ENCODE measurements at places on chromosomes 7 and 10. TPM values are rescaled to one million over a fixed set of nuclear protein-coding genes. Genes with fewer than 3 reads are reported as not detected.

DNA sequence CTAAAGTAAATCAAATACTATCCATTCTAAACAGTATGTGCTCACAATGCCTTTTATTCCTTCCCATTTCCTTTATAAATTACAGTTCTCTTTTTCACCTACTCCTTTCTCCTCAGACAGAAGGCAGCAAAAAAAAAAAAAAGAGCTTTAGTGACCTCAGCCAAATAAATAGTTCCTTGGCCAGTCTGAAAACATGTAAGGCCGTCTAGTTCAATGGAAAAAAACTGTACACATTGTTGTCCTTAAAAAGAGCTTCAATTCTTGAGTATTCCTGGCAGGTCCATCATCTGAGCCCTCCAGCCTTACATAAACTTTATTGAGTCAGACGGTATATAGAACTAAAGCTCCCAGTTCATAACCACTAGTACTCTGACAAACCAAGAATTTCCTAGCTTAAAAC lies 185.4 kb downstream of the CACNA2D1 start:
- DNase-seq: no peak

DNA sequence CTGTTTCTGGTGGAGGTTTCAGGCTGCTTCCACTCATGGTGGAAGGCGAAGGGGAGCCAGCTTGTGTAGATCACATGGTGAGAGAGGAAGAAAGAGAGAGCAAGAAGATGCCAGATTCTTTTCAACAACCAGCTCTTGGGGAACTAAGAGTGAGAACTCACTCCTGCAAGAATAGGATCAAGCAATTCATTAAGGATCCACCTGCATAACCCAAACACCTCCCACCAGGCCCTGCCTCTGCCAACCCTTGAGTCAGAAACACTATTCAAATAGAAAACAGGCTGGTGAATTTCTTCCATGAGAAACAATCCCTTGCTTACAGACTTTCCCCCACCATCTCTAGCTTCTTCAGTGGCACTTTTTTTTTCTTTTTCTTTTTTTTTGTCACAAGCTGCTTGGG lies 317.2 kb downstream of the GPR158 start:
- DNase-seq: no peak

DNA sequence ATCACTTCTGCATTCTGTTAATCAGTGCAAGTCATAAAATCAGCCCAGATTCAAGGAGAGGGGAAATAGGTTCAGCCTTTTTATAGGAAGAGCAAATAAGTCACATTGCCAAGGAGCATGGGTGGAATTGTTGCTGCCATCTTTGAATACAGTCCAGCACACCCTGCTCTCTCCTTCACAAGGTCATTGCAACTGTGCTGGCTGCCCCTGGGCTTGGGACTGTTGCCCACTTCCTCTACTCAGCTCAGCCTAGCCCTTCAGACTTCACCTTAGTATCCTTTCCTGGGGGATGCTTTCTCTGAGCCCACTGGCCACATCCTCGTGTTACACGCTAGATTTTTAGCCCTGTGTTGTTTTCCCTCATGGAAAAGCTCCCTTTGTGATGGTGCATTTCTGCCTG lies 527.7 kb downstream of the GALNT17 start:
- DNase-seq: no peak

The HIBADH gene
- total RNA-seq: 10.9 TPM

The LRRD1 gene
- not detected for total RNA-seq

GRCh38 chr10:131692686-131693334 lies 208.0 kb upstream of the PPP2R2D start:
- DNase-seq: no peak

The ZSWIM8 gene
- total RNA-seq: 41.2 TPM

- no peak for DNase-seq
Measured at GRCh38 chr10:98444314-98445006, 2.3 kb downstream of the HPS1 start.

DNA sequence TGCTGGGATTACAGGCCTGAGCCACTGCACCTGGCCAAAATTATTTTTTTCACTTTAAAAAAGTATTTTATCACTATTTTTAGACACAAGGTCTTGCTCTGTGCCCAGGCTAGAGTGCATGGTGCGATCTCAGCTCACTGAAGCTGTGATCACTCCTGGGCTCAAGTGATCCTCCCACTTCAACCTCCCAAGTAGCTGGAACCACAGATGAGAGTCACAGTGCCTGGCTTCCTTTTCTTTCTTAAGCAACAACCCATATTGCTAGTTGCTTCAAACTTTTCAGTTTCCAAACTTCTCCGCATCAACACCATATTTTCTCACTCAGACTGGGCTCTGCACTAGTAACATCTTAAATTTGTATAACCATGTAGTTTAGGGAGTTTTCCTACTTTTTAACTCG lies 9.5 kb upstream of the SMC3 start:
- DNase-seq: no peak

- DNase-seq: no peak
Measured at GRCh38 chr10:80771902-80772555, 234.3 kb downstream of the SH2D4B start.

The HDAC9 gene
- total RNA-seq: 0.74 TPM

- no peak for DNase-seq
Measured at GRCh38 chr7:15257689-15258088, 304.1 kb downstream of the AGMO start.

The MOSPD3 gene
- total RNA-seq: 7.8 TPM

The SLC12A9 gene
- total RNA-seq: 29.6 TPM

DNA sequence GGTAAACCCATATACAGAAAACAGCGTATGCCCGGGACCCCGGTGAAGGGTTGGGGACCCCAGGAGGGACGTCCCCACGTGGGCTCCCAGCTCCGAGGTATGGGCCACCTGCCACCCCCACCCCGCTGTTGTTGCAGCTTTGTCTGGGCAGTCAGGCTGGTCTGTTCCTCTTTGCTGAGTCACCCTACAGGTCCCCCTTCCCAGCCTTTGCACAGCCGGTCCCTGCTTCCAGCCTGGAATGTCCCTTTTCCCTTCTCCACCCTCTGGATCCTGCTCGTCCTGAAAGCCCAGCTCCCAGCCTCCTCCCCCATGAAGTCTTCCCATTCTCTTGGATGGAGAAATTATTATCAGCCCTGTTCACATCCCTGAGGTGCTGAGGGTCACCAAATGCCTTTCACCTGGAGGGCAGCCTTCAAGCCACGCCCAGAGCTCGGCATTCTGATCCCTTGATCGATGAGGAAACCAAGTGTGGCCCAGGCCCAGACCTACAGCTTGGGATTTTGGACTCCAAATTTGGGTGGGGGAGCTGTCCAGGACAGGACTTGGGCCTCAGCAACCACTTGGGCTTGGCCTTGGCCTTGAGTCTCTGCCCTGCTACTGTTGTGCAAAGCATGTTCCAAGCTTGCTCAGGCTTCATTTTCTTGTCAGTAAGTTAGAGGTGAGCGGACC lies 2.6 kb downstream of the CLDN4 start:
- DNase-seq: no peak

The ZNF804B gene
- not detected for total RNA-seq

- DNase-seq: no peak
Measured at GRCh38 chr10:103554488-103555324, 61.2 kb downstream of the NEURL1 start.

GRCh38 chr7:461453-462172 lies 58.0 kb downstream of the PDGFA start:
- no peak for DNase-seq

DNA sequence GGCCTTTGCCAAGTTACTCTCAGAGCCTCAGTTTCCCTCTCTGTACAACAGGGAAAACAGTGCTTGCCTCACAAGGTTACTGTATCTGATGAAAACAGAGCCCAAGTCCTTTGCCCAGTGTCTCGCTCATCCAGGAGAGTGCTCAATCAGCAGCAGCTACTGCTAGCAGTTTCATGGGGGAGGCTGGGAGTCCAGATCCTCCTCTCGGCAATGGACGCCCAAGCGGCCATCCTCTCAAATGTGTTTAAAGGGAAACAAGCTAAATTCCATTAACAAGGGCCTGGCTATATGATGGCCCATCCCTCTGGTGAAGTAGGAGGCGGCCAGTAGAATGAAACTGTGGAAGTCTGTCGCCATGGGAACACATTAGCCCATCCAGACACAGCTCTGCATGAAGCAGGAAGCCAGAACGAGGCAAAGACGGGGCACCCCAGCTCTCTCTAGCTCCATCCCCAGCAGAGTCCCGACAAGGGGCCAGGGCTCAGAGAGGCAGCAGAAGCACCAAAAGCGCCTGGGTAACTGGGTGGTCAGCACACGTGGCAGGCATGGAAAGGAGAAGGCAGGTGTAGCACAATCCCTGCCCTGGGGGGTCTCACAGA lies 35.2 kb downstream of the FAM53B start:
- DNase-seq: no peak

DNA sequence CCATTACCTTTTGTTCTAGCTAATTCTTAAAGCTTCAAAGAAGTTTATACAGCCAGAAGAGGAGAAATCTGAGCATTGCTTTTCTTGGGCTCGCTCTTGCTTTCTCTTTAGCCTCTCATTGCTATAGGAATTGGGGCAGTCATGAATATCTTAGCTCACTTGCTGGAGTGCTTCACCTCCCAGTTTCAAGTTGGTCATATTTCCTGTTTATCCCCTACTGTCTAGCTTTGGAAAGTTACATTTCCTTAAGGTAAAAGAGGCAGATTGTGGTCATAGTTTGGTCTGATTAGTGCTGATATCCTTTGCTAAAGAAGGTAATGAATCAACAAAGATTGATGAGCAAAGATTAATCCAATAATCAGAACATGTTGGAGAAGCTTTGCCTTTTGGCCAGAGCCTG lies 77.7 kb upstream of the GLI3 start:
- no peak for DNase-seq

- no peak for DNase-seq
Measured at GRCh38 chr10:61140765-61141392, 196.9 kb upstream of the RHOBTB1 start.

GRCh38 chr10:34386921-34387320 lies 428.2 kb downstream of the PARD3 start:
- DNase-seq: no peak

The TRIM74 gene
- total RNA-seq: 0.79 TPM

DNA sequence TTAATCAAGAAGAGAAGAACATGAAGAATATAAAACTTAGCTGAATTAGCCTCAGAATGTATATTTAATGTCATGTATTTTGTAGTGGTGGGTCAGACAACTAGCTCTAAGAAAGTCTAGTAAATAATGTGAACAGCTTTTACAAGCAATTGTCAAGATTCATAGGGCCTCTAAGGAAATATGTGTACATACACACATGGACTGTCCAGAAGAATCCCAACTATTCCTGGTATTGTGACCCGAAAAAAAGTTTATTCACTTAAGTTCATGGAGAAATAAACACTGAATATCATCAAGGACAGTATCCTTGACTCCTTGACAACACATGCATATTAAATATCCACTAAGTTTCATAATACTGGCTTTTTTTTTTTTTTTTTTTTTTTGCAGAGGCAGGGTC lies 11.4 kb upstream of the TWIST1 start:
- DNase-seq: no peak

The CALML5 gene
- total RNA-seq: not detected

Measured in activated T-cell treated with anti-CD3 and anti-CD28 coated beads, Interleukin-2, amount 50 U/mL, for 4 hours (primary cell).